ENCODE measurements at places on chromosomes 11 and 22. TPM values are rescaled to one million over a fixed set of nuclear protein-coding genes. Genes with fewer than 3 reads are reported as not detected.

Gene E2F8
- 1.4 TPM for total RNA-seq

Gene ABCC8
- not detected for total RNA-seq

Gene KCNE3
- total RNA-seq = 0.72 TPM

Gene CD3G
- total RNA-seq = not detected

Gene OR51B5
- total RNA-seq = 0.20 TPM

Gene ARHGEF12
- total RNA-seq = 71.9 TPM

Gene TUBA8
- 1.4 TPM for total RNA-seq

Gene MS4A14
- total RNA-seq = not detected

Gene SLC5A4
- total RNA-seq = not detected

DNA sequence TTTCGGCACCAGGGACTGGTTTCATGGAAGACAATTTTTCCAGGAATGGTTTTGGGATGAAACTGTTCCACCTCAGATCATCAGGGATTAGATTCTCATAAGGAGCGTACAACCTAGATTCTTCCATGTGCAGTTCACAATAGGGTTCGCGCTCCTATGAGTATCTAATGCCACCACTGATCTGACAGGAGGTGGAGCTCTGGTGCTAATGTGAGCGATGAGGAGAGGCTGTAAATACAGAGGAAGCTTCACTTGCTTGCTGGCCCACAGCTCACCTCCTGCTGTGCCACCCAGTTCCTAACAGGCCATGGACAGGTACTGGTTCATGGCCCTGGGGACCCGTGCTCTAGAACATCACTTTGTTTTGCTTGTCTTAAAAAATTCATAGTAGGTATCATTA lies 41.8 kb upstream of the AMPD3 start:
- no peak for DNase-seq

- no peak for DNase-seq
Observed at GRCh38 chr11:114168691-114169090, 109.2 kb downstream of the ZBTB16 start.

DNA sequence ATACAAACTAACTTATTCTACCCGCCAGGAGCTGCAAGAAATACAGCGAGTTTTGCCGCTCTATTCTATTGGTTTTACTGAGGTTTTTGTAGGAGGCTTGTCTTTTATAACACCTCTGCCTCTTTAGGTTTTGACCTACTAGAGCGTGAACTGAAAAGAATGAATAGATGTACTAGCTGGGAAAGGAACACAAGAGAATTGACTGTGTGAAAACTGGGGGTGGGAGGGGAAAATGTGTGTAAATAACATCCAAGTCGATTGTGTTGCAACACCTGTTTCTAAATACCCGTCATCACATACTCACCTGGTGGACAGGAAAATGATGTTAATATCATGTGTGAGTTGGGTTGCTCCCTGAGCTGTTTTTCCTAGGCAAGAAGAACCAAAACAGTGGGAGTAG lies 12.9 kb upstream of the JHY start:
- no peak for DNase-seq

- no peak for DNase-seq
Observed at GRCh38 chr11:23990346-23991164, 506.3 kb upstream of the LUZP2 start.

DNA sequence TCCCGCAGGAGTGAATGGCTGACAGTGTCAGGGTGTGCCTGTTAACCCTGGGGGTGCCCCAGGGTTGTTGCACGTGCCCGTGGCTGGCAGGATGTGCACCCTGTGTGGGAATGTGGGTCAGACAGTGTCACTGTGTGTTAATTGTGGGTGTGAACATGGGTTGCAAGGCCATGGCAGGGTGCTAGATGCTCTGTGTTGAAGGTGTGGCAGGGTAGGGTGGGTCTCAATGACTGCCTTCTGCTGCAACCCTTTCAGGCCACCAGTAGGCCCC lies 8.3 kb downstream of the RIN1 start:
- no peak for DNase-seq

DNA sequence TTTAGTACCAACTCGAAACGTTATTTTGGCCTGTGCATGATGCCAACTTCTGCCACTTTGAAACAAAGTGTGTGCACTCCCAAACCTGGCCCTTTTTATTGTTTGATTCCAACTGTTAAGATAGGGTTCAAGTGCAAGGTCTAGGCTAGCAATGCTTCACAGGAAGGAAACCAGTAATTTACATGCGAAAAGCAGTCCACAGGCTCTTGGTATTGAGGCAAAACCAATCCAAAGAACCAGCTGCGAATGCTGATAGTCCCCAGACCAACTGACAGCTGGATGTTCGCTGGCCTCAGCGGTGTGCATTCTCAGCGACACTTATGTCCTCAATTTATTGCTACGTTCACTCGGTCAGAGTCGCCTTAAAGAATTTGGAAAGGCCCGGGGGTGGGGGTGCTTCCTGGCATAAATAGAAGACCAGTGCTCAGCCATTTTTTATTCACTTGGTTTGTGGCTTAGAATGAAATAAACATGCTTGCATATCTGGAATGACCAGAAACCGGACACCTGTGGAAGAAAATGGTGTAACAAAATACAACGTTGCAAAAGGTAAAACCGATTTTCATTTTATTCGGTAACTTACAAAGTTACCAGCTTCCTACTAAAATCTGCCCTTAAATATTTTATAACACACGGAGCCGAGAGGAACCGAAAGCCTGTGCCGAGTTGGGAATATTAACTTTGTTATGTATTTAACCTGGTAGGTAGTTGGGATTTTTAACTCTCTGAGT lies 1.6 kb downstream of the CPT1A start:
- DNase-seq = no peak

- no peak for DNase-seq
Observed at GRCh38 chr11:91239359-91239758, 985.3 kb upstream of the FAT3 start.

GRCh38 chr11:19116276-19116970 lies 545 bp upstream of the ZDHHC13 start:
- DNase-seq = no peak

GRCh38 chr11:120805960-120806555 lies 217.8 kb upstream of the TBCEL start:
- DNase-seq = no peak

DNA sequence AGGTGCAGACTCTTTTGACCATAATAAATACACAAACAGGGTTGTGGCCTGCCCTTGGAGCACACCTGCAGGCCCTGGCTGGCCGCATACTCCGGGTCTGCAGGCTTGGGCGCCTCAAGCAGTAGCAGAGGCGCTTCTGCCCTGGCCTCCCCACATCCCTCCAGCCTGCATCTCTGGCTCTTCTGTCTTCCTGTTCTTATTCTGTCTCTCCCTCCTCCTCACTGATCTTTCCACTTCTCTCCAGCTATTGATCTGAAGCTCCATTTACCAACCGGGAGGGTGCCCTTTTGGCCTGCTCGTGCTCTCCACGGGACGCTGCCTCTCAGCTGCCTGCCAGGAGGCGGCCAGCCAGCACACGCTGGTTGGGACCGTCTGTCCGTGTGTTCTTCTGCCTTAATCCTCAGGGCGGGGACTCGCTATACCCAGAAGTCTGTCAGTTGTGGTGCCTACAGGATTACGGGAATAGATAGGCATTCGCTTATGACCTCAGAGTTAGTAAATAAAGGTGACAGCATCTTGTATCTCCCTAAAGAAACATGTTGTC lies 5.2 kb downstream of the UPB1 start:
- peak; percentile 56 for DNase-seq

- DNase-seq = peak; percentile 66
Observed at GRCh38 chr22:47034905-47035419, 272.5 kb downstream of the TBC1D22A start.

GRCh38 chr22:33919391-33920196 lies 682 bp downstream of the LARGE1 start:
- peak; percentile 93 for DNase-seq

DNA sequence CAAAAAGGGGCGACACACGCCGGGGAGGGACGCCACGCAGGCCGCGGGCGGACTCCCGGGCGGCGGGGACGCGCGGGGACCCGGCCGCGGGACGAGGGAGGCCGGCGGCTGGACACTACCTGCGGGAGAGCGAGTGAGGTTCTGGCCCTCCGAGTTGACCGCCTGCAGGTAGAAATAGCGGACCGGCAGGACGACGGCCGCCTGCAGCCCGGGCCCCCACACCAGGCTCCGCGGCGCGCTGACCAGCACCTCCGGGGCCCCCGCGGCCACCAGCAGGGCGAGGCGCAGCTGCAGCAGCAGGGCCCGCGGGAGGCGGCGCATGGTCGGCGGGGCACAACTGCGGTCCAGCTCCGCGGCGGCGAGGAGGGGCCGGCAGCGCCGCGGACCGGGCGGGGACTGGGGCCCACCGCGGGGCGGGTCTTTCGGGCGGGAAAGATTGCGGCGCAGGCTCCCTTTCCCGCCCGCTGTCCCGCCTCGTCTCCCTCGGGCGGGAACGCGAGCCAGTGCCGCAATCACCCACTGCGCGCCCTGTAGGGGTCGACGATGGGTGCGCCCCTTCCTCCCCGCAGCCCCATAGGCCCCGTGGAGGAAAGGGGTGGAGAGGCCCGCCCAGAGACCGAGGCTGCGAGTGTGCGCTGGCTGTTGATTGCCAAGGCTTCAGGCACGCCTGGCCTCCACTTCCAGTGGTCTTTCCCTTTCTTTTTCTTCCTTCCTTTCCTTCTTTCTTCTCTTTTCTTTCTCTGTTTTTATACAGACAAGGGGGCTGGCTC lies at the start of gene POGLUT3:
Gene POGLUT3, minus strand, starts transcription at position 339 of the 770 bp plus-strand sequence. Its CDS starts 18 bp downstream, at position 321.
- DNase-seq = peak; percentile 88

DNA sequence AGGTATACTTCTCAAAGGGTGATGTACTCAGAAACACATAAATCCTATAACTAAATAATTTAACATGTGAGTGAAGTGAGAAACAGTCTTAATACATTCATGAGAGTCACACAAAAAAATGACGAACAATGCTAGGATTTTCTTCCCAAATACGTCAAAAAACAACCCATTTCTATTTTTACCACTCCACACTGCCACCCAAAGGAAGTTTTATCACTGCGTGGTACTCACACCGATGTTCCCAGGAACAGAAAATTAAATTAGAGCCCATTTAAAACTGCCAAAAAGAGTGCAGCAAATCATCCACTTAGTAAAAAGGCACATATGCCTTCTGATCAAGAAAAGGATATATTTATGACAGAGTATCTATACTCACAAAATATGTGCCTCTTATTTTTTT lies 710.9 kb upstream of the FAT3 start:
- DNase-seq = no peak

DNA sequence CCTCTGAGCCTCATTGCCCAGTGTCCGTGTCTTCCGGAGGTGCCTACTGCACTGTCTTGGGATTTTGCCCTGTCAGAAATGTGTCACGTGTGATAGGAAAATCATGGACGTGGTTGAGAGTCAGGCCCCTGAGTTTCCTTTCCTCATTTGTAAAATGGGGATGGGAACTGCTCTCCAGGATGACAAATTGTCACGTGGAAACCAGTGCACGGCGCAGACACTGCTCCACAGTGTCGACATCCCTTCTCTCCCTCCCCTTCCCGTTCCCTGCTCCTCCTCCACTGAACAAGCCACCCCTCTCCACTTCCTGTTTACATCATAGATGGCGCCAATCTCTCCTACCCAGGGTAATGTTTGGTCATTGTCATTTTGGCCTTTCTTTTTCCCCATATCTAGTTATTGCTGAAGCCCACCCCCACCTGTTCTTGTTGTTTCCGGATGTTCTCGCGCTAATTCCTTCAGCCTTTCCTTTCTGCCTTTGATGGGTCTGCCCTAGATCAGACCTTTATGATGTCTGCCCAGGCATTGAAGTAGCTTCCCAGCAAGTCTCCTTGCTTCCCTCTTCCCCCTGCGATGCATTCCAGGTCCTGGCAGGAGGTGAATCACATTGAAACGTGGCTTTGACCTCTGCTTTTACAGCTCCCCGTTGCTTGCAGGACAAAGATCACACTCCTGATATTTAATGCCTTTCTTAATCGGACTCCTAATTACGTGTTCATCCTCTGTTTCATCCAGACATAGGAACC lies 91.8 kb downstream of the TBC1D22A start:
- no peak for DNase-seq

GRCh38 chr11:9651481-9651880 lies 12.4 kb upstream of the SWAP70 start:
- DNase-seq = no peak

GRCh38 chr11:128719556-128719824 lies 25.6 kb downstream of the FLI1 start:
- DNase-seq = no peak

DNA sequence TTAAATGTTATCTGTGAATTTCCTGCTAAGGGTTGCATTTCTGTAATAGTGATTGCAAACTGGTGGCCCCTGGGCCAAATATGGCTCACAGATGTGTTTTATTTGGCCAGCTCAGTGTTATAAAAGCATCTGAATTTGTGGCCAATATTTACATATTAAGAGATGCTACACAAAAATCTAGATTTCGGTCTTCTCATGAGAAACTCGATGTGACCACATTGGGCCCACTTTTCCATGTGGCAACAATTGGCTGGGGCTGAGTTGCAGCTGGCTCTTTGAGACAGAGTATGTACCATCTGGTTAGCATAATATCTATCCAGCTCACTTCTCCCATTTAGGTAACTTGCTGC lies 244.5 kb upstream of the POU2AF2 start:
- DNase-seq = no peak

- DNase-seq = no peak
Observed at GRCh38 chr11:67776852-67777520, 102.6 kb upstream of the ALDH3B2 start.

DNA sequence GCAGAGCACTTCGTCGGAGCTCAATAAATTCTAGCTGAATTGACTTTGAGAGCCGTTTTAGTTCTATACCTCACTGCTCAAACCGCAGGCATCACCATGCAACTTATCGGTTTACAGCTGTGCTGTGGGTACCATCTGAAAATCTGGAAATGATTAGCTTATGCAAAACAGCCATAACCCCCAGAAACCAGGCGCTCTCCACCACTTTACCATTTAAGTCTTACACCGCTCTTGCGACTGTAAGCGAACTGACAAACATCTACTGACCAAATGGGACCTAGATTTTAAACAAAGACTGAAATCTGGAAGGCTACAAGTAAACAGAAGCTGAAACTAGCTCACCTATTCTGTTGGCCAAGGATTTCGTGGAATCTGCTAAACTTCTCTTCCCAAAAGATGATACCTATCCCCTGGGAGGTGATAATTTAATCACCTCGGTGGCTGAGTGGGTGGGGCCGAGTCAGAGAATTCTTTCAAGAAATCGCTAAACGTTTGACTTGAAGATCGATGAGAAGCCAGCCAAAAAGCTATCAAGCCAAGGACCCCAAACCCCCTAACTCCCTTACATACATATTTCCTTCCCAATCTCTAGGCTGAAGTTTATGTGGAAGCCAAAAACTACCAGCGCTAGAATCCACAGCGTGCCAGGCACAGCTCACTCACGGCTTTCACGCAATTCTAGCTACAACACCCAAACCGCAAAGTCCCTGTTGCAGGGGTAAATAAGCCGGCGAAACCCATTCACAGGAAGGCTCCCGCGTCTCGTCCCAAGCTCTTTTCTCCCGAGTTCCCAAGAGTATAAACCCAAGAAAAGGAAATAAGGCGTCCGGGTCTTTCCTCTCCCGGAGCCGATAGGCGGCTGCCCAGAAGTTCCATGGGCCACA lies 644 bp downstream of the SPTY2D1 start:
- DNase-seq = no peak

DNA sequence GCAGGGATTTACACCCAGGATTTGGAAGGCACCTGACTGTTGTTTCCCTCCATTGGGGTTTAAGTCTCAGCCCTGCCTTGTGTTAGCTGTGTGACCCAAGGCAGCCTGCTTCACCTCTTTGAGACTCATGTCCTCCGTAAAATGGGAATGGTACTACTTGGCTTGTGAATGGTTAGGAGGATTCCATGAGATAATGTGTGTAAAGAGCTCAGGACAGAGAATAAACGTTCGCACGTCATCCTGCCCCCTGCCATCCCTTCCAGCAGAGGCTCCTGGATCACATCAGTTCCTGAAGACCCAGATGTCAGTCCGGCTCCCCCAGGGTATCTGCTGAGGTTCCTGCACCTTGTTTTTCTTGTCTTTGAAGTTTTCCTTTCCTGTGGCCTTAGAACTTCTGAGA lies 16.8 kb upstream of the ACCSL start:
- no peak for DNase-seq
